ENCODE measurements at places on chromosomes 6 and 20.
A peak's percentile ranks its signal among the peaks of the same experiment; 100 is the strongest.

DNA sequence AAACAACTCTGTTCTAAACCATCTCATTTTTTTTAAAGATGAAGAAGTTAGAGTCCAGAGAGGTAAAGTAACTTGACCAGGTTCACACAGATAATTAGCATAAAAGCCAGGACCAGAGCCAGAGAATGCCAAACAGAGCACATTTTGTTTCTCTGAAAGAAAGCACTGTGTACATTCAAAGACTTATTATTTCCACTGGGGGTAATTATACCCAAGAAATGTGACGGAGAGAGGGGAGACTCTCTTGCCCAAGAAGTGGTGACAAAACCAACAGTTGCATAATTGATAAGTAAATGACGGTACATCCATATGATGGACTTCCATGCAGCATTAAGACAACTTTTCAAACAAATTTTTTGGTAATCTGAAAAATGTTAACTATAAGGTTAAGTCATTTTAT lies 111.6 kb downstream of the RTN4IP1 start:
- DNase-seq, result no peak

DNA sequence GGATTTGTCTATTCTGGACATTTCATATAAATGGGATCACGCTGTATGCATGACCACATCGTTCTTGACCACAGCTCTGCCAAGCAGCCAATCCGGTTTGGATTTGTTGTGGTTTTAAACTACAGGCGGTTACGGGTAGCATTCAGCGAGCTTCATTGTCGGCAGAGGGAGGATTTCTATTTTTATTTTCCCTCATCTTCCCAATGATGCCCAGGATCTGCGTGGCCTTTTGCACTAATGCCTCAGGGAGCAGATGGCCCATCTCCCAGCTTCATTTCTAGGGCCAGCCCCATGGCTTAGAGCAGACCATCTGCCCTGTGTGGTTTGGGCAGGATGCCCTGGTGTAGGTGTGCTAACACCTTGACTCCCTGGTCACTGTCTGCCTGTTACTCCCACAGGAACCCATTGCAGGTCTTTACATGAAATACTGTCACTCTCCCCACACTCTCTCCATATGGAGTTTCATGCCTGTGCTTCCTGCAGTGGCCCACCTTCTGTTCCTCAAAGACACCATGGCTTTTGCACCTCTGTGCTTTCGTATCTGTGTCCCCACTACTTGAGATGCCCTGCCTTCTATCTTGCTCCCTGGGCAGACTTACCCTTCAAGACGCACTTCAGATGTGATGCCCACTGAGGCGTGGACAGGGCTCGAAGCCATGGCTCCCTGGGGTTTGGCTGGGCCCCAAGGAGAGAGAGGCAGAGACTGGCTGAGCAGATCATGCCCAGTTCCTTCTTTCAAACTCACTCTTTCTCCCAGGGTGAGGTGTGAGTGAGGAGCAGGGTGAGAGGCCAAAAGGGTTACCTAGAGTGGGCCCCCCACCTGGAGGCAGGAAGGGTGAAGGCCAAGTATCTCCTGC lies 26.0 kb downstream of the SDCBP2 start:
- no peak for DNase-seq

GRCh38 chr6:128694303-128695009 lies 174.1 kb upstream of the PTPRK start:
- DNase-seq, result no peak

- no peak for DNase-seq
Observed at GRCh38 chr6:126302191-126302590, 37.7 kb upstream of the CENPW start.

DNA sequence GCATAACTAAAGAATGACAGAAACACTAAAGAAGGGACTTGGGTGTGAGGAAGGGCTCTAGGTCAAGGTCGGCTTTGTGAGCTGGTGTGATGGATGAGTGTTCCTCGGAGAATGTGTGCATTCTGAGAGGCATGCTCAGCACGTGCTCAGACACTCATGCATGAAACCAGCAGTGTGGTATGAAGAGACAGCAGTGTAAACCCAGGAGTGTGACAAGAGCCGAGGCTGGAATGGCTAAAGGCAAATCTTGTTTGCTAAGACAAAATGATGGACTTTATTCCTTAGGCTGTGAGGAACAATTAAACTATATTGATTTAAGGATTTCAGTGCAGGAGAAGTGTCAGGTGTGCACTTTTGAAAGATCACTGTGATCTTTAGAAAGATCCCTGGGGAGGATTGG lies 107.4 kb upstream of the MAP7 start:
- DNase-seq, result no peak

GRCh38 chr6:32148289-32149091 lies 3.2 kb downstream of the PRRT1 start:
- DNase-seq, result peak; percentile 58

DNA sequence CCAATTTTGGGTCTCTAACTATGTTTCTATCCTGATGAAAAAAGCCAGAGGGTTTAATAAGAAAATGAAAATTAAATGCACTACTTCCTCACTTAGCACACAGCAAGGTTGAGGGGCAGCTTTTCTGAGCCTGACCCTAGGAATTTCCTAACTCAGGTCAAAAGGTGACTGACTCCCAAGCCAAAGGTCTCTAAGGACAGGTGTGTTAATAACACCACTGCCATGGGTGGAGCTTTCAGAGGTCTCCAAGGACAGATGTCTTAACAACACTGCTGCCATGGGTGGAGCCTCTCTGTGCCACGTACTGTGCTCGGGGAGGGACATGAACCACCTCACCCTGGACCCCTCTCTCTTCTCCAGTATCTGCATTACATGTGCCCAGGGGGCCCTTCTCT lies 339.2 kb downstream of the PRKN start:
- no peak for DNase-seq

DNA sequence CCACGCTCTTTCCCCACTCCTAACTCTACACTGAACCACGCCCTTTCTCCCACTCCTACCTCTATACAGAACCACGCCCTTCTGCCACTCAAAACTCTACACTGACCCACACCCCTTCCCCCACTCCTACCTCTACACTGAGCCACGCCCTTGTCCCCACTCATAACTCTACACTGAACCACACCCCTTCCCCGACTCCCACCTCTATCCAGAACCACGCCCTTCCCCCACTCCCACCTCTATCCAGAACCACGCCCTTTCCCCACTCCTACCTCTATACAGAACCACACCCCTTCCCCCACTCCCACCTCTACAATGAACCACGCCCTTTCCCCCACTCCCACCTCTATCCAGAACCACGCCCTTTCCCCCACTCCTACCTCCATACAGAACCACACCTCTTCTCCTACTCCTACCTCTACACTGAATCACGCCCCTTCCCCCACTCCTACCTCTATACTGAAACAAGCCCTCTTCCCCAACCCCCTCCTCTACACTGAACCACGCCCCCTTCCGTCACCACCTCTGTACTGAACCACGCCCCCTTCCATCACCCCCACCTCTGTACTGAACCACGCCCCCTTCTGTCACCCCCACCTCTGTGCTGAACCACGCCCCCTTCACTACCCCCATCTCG lies 10.1 kb downstream of the PXMP4 start:
- DNase-seq, result no peak

- no peak for DNase-seq
Observed at GRCh38 chr6:9710574-9710973, 704.3 kb downstream of the TFAP2A start.

GRCh38 chr20:23195636-23196035 lies 109.5 kb upstream of the CD93 start:
- no peak for DNase-seq

DNA sequence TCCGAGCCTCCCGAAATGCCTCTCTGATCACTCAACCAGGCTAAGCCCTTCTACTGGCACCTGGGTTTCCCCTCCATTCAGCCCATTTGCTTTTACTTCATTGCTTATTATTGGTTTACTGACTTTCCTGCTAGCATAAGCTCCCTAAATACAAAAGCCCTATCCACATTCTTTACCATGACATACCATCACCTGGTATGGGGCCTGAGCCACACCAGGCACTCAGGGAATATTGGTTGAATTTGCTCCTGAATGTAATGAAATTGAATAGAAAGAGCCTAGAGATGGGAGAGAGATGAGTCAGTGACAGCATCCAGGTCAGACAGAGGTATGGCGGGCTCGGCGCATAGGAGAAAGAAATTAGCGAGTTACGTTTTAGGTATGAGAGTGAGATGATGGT lies 120.0 kb downstream of the CD164 start:
- no peak for DNase-seq

GRCh38 chr6:97841763-97842162 lies 558.7 kb upstream of the MMS22L start:
- no peak for DNase-seq

- DNase-seq, result no peak
Observed at GRCh38 chr6:27767851-27768250, 144.3 kb downstream of the OR2B2 start.

DNA sequence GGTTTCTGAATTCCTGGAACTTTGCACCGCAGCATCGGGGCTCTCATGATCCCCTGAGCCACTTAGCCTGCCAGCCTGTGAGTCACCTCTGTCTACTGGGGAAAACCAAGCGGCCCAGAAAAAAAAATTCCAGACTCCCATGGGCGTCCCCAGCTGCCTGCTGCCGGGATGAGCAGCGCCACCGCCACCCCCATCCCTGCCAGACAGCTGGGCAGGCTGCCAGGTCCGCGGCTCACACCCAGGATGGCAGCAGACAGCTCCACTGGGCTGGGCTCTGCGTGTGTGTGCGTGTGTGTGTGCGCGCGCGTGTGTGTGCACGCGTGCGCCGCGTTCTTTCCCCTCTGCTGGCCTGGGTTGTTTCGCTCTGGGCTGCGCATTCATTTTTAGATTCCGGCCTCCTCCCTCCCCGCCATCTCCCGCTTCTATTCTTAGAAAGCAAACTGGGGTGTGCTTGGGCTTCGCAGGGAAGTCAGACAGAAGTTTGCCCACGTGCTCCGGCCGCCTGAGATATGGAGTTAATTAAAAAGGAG lies 38.9 kb upstream of the PMEPA1 start:
- DNase-seq, result peak; percentile 29

DNA sequence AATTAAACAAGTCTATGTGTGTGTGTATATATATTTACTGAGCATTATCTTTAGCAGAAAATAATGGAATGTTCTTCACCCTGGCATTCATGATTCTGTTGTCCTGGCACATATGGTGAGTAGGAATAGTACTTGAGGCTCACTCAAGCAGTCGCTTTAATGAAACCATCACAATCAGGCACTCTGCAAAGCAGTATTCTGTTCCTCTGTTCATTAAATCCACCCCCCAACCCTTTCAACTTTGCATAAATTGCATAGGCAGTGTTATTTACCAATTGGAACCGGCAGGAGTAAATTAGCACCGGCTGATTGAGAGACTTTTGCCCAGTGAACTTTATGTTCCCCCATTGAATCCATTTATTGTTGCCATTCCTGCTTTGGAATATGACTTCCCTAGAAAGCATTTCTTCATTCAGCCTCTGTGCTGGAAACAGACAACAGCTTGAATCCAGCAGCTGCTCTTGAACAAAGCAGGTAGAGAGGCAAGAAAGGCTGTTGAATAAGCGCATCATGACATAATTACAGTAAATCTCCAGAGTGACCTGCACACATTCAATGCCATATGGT lies 268.0 kb upstream of the RNF217 start:
- no peak for DNase-seq

- DNase-seq, result no peak
Observed at GRCh38 chr6:14066782-14067406, 50.7 kb upstream of the CD83 start.

- peak; percentile 59 for DNase-seq
Observed at GRCh38 chr6:41278699-41279405, 7.6 kb downstream of the TREM1 start.

DNA sequence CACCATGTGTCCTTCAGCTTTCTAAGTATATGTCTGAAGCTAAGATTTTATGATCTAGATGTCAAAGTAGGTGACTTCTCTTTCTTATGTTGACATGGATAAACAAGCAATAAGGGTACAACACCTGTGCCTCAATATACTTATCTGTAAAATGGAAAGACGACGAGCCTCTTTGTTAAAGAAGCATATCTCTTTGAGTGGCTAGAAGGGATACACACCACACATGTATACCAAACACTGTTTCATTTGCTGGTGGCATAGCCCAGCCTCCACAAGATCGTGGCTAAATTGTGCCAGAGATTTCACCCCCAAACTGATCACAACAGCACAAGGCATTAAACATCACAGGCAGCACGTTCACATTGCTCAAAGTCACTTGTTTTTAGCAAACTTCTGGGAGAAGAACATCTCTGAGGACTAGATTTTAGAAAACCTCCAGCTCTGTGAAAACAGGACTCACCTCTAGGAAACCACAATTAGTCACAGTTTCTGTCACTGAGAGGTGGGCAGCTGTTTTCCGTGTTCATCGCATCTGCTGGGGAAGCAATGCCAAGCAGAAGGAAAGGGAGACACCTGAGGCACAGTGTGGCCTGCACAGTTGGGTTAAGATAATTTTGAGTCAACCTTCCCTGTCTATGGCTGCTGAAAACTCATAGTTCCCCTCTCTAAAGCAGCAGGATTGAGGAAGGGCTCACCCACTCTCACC lies 263.0 kb upstream of the PLCB4 start:
- DNase-seq, result no peak

GRCh38 chr6:33761922-33762629 lies 15.4 kb upstream of the IP6K3 start:
- peak; percentile 7 for DNase-seq

DNA sequence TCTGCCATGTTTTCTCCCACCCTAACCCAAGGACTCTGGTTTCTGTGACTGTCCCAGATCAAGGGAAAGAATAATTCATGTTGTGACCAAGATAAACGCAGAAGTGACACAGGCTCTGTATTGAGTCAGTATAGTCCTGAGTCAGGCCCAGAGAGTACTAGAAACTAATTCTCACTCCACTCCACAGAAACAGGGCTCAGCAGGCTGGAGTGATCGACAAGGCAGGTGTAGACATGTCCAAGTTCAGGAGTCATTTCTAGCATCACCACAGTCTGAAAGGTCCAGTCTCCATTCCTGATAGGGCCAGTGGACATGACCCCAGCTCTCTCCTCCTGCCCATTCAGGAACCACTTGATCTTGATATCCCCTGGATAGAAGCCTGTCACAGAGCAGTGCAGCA lies 2.7 kb downstream of the HLA-DOB start:
- DNase-seq, result no peak

DNA sequence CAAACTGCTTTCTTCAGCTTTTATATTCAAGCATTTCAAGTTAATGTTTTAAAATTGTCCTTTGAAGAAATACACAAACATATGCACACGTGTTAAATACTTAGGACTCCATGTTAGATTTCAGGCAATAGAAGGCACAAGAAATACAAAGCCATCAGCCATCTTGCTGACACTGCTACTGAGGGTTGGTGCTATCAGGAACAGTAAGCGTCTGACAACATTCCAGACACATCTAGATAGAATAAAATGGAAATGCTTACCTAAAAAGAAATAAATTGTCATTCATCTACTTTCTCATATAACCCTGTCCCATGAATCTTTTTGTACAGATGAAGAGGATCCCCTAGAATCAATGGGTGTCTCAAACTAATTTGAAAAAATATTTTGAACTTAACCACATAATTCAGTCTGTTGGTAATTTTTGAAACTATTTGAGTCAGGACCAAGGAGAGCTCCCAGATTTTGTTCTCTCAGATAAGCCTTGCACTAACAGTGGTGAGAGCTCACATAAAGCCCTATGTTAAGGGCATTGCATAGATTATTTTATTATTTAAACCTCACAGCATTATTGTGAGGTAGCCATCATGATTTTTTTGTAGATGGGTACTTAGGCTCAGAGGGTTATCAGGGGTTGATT lies 631.1 kb upstream of the POU3F2 start:
- DNase-seq, result no peak

GRCh38 chr6:44228836-44229235 lies 5.4 kb downstream of the SLC29A1 start:
- no peak for DNase-seq

GRCh38 chr20:49349694-49350252 lies 71.9 kb upstream of the ZNFX1 start:
- DNase-seq, result no peak

Measured in activated T-cell treated with anti-CD3 and anti-CD28 coated beads for 24 hours (primary cell).